ENCODE measurements at places on chromosomes 4 and X.

GRCh38 chr4:147195386-147195785, 249.7 kb upstream of the TTC29 start:
- no peak for DNase-seq

GRCh38 chr4:88953400-88953799, 103.6 kb downstream of the FAM13A start:
- DNase-seq = no peak

DNA sequence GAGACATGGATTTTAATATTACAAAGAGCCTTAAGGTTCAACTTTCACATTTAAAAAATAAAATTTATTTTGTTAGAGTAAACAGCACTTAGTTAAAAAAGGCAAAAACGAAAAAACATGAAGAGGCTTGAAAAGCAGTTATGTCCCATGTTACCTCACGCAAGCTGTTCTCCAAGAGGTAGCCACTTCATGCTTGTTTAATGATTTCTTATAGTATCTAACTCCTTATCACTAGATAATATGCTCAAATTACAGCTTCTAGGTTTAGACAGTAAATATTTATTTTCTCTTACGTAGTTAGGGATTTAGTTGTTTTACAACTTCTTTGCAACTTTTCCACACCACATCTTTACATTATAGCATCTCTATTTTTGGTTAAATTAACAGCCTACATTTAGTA, 27.8 kb upstream of the TMPRSS11D start:
- DNase-seq = no peak

DNA sequence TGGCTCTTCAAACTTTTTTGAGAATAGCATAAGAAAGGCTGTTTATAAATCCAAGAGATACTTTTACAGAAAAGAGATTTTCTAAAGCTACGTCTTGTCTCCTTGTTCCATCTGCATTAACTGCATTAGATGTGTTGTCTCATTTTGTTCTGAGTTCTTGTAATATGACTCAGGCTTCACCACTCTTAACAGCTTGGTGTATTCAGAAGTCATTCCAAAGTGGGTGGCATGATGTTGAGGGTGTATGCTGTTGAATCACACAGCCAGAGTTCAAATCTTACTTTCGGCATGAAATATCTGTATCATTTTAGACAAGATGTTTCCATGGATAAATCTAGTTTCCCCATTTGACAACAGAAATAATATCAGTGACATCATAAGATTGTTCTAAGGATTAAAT, 30.1 kb downstream of the SYTL5 start:
- no peak for DNase-seq

GRCh38 chr4:19993242-19993641, 258.5 kb upstream of the SLIT2 start:
- DNase-seq = no peak

DNA sequence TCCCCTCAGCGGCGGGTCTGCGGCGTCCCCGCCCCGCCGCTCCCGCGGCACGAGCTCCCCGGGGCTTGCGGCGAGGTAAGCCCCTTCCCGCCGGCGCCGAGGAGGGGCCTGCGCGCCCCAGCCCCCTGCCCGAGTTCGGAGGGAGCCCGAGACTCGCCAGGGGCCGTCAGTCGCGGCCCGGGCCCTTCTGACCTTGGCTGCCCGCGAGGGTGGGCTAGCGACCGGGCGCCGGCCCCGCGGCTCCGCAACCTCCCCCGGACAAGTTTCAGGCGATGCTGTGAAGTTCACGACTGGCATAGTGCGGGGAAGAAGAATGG, 554 bp downstream of the CDKL5 start:
- DNase-seq = no peak

DNA sequence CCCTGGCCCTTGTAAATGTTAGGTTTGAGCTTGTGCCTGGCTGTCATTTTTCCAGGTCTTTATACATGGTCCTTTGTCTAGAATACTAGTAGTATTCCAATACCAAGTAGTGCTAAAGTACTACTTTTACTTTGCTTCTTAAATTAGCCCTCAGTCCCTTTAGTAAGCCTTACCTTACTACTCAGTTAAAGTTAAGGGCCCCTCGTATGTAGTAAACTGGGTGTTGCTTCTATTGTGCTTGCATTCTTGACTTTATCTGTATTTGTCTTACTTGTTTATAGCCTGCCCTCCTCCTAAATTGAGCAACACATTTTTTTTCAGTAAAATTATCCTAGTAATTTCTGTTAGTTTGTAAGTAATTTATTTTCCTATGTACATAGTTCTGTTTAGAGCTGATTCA, 25.2 kb downstream of the CLCN3 start:
- no peak for DNase-seq

GRCh38 chr4:38846015-38846414, 10.6 kb downstream of the TLR6 start:
- no peak for DNase-seq

DNA sequence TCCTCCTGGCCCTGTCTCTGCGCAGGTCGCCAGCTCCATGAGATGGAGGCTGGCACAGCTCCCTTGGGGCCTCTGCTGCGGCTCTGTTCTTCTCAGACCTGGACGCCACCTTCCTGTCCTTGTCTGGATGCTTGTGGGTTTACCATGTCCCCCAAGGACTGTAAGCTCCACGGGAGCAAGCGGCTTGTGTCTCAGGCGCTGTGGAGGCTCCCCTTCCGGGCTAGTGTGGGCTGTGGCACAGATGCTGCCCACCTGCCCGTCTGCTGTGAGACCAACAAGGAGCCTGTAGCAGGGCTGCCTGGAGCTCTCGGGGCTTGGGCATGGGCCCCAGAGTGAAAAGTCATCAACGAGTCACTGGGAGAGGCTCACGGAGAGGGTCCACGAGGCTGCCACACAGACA, 25.2 kb downstream of the NAT8L start:
- no peak for DNase-seq

GRCh38 chr4:10949039-10949733, 264.6 kb upstream of the CLNK start:
- DNase-seq = no peak

DNA sequence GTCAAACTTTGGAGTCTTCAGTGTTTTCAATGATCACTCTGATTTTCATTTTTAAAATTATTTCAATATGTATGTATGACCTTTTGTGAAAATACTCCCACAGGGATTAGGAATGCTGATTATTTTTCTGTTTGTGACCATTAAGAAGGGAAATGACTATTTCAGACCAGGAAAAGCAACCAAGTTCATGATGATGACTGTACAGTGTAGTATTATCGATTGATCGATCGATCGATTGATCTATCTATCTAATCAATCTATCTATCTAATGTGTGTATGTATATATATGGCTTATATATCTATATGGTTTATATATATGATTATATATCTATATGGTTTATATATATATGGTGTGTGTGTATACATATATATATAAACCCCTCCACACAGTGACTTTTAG, 131.5 kb upstream of the VEGFC start:
- DNase-seq = no peak

DNA sequence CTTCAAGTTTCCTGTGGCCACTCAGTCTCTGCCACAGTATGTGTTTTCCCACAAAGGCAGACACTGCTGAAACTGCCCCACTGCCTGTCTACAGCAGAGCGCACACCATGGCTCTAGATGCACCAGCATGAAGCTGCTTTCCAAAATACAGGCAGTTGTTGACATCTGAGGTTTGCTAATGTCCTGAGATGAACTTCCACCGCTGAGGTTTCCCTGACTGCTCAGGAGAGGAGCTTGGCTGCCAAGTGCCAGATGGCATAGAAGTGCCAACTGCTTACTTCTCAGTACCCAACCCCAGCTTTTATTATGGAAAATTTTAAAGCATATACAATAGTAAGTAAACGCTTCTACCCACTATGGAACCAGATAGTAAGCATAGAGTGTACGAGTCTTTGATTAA, 61.0 kb upstream of the EXOC1L start:
- no peak for DNase-seq

GRCh38 chr4:109319156-109319555, 16.7 kb upstream of the COL25A1 start:
- no peak for DNase-seq

DNA sequence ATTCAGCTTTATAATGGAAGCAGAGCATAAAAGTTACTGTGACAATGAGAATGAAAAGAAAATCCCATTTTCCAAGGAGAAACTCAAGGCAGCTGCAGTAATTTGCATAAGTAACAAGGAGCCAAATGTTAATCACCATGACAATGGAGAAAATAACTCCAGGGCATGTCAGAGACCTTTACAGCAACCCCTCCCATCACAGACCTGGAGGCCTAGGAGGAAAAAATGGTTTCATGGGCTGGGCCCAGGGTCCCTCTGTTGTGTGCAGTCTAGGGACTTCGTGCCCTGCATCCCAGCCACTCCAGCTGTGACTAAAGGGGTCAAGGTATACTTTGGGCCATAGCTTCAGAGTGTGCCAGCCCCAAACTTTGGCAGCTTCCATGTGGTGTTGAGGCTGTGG, 223.5 kb downstream of the NPFFR2 start:
- no peak for DNase-seq

DNA sequence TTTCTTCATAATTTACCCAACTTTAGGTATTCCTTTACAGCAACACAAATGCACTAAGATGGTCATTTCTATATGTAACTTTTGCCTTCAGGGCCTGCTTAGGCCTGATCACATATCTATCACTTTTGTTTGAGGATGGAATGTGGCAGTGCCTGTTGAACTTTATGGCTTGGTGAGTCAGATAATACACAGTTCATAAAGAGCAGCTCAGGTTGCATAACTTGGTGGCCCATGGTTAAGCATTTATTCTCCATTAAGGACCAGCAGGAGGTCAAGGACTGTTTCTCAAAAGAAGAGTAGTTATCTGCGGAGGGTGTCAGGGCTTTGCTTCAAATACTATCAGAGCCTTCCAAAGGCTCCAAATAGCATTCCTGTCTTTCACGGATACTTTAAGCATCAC, 124.1 kb upstream of the PDHA2 start:
- no peak for DNase-seq

- no peak for DNase-seq
Measured at GRCh38 chr4:172698256-172698655, 470.4 kb upstream of the GALNT7 start.

DNA sequence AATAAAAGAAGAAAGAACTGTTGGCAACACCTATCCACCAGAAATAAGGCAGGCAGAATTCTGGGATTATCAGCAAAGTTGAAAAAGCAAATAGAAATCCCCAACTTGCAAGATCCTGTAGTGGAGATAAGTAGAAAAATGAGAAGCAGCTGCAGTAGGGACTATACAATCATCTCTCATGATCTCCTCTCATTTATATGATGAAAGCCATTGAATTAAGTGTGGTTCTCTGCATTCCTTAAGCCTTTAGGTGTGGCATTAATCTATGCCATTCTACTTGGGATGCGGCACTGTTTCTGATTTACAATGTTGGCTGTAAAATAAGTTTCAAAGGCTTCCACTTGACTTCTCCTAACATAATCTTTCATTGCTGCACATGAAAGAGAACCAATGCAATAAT, 869.8 kb downstream of the TRAM1L1 start:
- DNase-seq = no peak

DNA sequence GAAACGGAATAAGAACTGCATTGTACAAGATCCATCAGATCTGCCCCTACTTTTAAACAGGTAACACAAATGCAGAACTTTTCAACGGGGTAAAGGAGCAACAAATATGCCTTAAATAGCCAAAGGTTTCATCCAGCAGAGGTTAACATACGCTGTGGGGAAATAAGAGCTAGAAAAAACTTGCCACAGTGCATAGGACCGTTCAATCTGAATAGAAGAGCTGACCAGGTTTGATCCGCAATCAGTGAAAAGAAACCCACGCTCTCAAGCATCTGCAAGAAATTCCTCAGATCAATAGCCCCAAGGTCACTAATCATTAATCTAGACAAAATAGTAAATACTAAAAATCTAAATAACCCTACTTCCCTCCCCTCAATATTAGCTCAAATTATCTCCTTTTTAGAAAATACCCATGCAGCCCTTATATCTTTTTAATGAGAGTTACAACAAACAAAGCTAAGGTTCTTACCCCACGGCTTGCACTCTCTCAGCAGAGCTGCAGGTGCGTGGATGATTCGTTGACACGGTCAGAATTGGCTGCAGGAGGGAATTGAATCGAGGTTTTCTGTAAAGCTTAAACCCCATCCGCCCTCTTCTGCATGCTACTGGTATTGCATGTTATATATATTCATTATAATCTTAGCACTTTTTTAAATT, at the start of gene TLR10:
Gene TLR10 (minus strand): TSS at position 539 of the 657 bp plus-strand sequence. CDS start 7,400 bp downstream, outside the sequence.
- DNase-seq = no peak

DNA sequence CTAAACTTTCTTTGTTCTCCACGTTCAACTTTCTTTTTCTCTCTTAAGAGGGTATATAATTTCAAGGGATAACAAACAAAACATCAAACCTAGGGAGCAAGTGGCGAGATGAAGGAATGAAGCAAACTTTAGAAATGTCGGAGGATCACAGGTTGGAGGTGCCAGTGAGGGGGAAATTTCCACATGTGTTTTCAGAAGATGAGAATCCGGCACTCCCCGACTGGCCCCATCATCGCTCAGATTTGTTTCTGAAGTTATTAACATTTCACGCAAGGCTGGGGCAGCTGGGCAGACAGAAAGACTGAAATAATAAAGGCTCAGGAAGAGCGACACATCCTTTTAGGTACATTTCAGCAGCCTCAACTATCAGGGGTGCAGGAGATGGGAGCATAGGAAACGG, 134.9 kb downstream of the SMIM20 start:
- DNase-seq = no peak

- DNase-seq = no peak
Measured at GRCh38 chrX:102138064-102138463, 4.2 kb downstream of the TCEAL6 start.

GRCh38 chrX:152637649-152638442, at the start of gene GABRQ:
Gene GABRQ (plus strand): TSS chrX:152637895. CDS start chrX:152638203, 308 bp downstream.
- DNase-seq = no peak

DNA sequence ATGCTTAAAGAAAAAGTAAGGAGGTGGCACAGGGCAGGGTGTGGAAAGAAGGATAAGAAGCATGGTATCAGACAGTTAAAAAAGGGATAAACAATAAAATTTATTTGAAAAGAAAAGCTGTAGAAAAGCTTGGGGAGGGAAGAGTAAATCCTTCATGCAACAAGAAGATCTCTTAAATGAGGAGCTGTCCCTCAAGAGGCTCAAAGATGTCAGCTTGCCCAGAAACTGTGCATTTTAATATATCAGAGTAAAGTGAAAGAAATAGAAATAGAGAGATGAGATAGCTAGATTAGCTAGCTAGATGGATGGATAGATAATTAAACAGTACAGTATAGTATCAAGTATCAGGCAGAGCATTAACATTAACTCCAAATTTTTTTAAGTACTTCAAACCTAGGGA, 170.3 kb downstream of the LDB2 start:
- no peak for DNase-seq

GRCh38 chr4:183200453-183200852, 101.4 kb downstream of the WWC2 start:
- DNase-seq = no peak
